ENCODE measurements at places on chromosomes 4 and X. TPM values are rescaled to one million over a fixed set of nuclear protein-coding genes. Genes with fewer than 3 reads are reported as not detected.

DNA sequence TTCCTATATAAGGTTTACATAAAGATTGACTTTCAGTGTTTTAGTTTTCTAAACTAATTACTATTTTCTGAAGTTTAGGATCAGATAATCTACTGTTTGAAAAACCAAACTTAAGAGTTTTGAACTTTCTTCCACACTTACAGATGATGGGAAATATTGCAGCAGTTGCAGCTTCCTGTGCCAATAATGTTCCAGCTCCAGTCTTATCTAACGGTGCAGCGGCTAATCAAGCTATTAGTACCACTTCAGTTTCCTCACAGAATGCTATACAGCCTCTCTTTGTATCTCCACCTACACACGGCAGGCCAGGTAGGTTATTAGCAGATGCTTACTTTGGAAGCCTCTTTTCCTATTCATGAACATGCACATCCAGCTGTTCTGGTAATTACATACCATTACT is 55.6 kb downstream of the ALG13 start:
- DNase-seq: no peak

GRCh38 chr4:128591482-128591881 is 218.0 kb upstream of the JADE1 start:
- DNase-seq: no peak

- no peak for DNase-seq
Observed at GRCh38 chr4:120059036-120059435, 7.6 kb downstream of the MAD2L1 start.

GRCh38 chr4:120636120-120636630 is 286.4 kb downstream of the PRDM5 start:
- DNase-seq: no peak

DNA sequence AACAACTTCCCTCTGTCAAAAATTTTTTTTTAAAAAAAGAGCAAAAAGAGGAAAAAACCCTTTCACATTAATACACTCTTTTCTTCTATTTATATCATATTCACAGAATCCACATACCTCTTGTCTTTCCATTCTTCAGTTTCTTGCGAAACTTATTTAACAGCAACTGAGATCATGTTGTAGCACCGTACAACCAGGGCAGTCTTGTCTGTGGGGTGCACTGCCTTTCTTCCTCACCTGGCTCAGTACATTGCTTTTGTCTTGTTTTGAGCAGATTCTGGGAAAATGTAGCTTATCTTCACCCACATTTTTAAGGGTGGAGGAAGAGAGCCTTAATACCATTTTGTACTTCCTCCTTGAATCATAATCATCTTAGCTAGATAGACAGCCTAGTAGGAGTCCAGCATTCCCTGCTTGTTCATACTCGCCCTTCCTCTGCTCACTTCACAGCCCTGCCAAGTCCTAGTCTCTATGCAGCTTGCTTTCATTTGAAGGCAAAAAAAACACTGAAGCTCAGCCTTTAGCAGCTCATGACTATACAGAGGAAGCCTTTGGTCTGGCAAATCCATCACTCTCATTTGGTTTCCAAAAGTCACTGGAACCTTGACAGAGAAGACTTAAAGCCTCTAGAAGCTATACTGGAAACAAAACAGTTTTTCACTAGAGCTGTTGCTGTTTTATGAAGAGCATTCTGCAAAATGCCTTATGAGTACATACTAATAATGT is 140.6 kb upstream of the BANK1 start:
- no peak for DNase-seq

Gene CFAP299
- not detected for total RNA-seq

Gene POLA1
- 54.7 TPM for total RNA-seq

Gene CXXC4
- 0.67 TPM for total RNA-seq

Gene SLC16A2
- 86.9 TPM for total RNA-seq

GRCh38 chrX:10769195-10769594 is 148.8 kb upstream of the MID1 start:
- peak; percentile 59 for DNase-seq

Gene USP51
- total RNA-seq: 6.7 TPM

GRCh38 chrX:30576881-30577280 is 685 bp downstream of the TASL start:
- no peak for DNase-seq

GRCh38 chrX:69530306-69530705 is 26.2 kb downstream of the NALF2 start:
- no peak for DNase-seq

Gene COX7B2
- total RNA-seq: not detected

DNA sequence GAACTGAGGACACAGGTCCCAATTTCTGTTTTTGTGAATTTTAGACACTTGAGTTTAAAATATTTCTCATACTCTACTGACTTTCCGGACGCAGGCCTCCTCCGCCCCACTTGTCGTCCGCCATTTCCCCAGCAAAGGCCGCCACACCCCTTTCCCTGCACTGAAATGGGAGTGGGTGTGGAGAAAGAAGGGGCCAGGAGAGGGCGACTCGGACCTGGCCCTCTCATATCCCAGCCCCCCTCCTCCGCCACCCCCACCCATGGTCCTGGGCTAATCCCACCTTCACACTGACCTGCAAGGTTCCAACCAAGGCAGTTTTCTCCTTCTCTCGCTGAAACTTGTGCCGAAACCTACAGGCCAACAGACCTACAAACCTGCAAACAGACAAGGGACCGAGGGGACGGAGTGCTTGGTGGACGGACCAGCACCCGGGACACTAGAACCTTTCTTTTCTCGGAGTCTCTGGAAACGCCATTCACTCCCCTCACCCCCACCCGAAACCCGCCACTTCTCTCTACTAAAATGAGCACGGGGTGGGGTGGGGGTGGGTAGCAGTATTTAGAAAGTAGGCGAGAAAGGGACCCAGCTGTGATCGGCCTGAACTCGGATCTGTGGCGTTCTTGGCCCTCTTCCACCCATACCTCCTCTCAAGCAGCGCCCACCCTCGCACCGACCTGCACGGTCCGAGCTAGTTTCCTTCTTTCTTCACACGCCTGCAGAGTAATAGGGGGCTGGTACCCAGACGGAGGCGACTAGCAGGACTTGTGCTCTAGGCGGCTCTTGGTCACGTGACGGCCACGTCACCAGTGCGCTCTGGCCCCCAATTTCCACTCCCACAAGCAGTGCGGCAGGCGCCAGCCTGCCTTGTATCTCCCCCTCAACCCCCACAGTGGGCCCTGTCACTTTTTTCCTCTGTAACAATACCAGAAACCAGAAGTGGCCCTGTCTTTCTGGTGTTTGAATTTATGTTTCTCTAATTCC is at the start of gene ARMCX6:
Gene ARMCX6 (minus strand): TSS at position 790 of the 981 bp plus-strand sequence. CDS start 1,380 bp downstream, outside the sequence.
- DNase-seq: peak; percentile 82

Gene SPP1
- 98.0 TPM for total RNA-seq

DNA sequence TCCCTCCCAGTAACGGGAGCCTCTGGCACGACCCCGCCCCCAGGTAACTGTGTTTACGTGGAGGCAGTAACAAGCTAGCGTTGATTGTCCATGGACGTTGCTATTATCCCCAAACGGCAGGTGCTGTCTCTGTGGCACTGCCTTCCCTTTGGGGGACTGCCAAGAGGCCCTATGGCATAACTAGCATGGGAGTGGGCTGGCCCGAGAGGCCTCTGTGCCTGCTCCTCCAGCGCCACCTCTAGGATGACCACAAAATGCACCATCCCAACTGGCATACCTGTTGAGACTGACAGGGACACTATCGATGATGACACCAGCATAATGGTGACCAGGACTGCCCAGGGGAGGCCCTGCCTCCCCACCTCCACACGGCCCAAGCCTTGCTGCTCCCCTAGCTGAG is 1.5 kb downstream of the SRPK3 start:
- peak; percentile 85 for DNase-seq

Gene NKX3-2
- 0.52 TPM for total RNA-seq

- DNase-seq: no peak
Observed at GRCh38 chr4:144501231-144501780, 144.7 kb upstream of the HHIP start.

DNA sequence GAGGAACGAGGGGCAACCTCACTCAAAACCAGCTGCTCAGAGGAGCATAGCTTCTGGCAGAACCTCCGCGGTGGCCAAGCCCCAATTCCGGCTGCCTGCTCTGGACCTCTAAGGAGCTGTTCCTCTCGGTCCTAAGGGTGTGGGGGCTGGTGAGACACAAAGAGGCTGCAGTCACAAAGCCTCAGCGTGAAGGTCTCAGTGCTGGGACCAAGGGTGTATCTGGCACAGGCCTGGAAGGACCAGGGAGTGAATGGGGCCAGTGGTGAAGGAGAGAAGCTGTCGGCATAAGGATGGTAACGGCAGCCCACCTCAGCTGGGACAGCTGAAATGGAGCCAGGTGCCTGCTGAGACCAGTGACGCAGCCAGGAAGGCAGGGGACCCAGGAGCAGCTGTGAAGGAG is 5.3 kb downstream of the PDE6B start:
- peak; percentile 38 for DNase-seq

GRCh38 chr4:3221184-3221494 is 27.8 kb upstream of the MSANTD1 start:
- no peak for DNase-seq

DNA sequence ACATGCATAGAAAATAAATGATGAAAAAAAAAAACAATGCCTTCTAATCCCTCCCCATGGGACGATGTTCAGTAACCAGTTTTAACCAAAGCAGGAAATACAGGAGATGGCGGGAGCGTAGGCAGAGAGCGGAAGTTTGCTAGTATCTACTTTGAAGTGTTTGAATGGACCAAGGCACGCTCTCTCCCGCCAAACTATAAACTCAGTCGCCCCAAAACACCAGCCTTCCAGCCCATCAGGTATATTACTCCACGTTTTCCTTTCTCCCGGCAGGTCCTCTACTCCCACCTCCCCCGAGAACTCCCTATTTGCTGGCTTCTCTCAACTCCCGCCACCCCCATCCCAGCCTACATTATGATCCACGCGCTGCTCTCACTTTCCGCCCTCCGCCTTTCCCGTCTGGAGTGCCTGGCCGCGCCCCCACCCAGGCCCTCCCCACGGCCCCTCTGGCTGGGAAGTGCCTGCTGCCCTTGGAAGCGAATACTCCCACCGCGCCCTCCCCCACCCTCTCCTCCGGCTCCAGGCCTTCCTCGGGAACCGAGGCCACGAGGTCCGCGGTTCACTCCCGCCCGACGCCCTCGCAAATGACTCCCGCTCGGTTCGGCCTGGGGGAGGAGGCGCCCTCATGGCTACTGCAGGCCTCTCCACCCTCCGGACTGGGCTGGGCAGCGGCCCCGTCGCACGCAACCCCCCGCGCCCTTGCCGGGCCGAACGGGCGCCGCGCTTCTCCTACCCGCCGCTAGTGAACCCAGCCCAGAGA is 723 bp downstream of the DHX15 start:
- peak; percentile 78 for DNase-seq

DNA sequence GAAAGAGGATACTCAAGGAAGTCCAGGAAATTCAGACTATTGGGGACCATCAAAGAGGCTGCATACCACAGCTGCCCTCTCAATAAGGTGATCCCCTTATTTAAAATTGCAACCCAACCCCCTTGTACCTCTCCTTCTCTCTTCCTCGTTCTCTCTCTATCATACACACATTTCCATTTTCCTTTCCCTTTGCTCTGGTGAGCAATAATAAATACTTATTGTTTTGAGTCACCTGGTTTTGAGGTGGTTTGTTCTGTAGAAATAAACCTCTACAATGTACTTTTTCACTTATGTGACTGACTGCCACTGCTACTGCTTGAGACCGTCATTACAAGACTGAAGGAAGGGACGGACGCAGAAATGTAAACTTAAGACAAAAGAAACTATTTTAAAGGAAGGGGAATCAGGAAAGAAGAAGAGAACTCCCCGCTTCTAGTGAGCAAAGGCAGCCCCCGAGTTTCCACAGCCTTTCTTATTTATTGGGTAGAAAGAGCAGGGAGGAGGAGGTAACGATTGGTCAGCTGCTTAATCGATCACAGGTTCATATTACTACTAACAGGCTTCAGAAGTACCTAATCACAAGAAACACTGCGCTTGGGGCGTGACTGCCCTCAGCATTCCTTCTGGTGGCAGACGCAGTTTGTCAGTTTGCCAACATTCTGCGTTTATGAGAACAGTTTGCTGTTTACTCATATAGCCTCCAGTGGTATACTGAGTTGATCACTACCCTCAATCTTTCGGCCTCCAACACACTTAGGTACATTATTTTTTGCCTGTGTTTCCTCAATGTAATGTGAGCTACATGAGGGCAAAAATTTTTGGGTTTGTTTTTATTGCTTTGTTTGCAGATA is 16.9 kb upstream of the TMEM165 start:
- no peak for DNase-seq

Gene KLHL4
- total RNA-seq: 49.3 TPM

GRCh38 chrX:1483843-1484637 is 31.3 kb upstream of the ASMTL start:
- no peak for DNase-seq

Measured in H7 (cell line).